ENCODE measurements at places on chromosomes 2 and 18.

DNA sequence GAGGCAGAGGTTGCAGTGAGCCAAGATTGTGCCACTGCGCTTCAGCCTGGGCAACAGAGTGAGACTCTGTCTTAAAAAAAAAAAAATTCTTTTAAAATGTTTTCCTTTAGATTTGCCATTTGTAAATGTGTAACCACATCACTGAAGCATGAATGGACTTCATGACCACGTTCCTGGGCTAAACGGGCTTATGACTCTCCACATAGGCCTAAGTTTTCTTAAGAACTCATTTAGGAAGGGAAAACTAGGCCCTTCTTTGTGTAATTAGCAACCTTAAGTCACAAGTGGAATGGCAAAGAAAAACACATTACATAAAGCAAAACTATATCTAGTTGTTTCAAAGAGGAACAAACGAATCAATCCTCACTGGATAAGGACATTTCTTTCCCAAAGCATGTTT is 99.5 kb downstream of the MEIS1 start:
- no peak for DNase-seq

GRCh38 chr18:43635397-43635796 is 358.1 kb upstream of the SYT4 start:
- no peak for DNase-seq

DNA sequence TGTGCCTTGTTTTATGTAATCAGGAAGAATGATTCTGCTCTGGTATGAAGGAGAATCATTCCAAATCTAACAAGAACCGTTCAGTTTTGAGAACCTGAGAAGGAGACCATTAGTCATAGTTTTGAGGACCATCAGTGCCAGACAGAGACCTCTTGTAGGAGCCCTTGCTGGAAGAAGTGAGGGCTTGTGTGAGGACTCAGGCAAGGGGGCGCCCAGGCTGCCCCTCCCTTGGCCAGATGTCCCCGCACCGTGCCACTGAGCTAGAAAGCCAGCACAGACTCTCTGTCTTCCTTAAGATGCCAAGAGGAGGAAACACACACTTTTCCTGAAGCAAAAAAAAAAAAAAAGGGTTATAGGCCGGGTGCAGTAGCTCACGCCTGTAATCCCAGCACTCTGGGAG is 55.7 kb upstream of the SLC39A10 start:
- no peak for DNase-seq

- peak; percentile 97 for DNase-seq
Measured at GRCh38 chr2:37776487-37776886, 105.0 kb upstream of the CDC42EP3 start.

DNA sequence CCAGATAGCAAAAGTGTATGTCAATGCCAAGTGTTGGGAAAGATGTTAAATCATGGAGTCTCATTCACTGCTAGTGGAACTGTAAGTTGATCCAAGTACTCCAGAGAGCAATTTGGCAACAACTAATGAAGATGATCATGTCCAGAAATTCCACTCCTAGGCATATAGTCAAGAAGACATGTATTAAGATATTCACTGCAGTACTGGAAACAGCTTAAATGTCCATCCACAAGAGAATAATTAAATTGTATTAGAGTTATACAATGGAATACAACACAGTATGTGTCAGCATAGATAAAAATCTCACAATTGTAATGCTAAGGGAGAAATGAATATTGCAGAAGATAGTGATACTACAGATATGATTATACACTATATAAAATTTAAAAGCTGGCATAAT is 15.2 kb upstream of the LBH start:
- no peak for DNase-seq

- DNase-seq: no peak
Measured at GRCh38 chr2:95165030-95165370, 609 bp upstream of the ZNF2 start.

DNA sequence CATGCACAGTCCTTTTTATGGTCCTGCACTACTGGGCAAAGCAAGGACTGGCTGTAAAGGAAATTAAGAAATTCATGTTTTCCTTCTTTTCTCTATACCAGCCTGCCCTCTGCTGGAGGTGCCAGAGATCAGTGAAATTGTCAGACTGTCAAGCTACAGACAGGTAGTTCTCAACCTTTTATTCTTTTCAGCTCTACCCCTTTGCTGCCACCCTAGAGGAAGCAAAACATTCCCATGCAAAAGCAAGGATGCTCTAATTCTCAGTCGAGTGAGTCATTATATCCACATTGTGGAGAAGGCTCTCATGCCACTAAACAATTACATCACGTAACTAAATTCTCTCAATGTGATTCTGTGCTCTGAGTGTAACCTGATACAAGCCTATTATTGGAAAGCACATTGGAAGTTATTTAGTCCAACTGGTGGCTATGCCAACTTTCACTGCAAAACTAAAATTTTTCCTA is 25.0 kb upstream of the RAPGEF4 start:
- DNase-seq: peak; percentile 83

DNA sequence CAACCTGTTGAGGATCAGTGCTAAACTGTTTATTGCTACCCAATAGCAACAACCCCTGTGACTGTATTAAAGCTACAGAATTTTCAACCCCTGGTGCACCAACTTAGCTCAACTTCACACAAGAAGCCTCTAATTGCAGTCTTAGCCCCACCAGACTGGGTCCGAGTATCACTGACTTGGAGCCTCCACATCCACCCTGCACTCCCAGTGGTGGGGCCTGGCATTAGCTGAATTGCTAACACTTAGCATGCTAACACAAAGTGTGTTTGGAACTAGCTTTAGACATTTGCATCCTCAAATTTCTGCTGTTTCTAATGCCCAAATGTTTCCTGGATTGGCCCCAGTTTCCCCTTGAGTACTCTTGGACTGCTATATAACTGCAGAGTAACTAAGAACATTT is 298.6 kb downstream of the AGPS start:
- DNase-seq: no peak

DNA sequence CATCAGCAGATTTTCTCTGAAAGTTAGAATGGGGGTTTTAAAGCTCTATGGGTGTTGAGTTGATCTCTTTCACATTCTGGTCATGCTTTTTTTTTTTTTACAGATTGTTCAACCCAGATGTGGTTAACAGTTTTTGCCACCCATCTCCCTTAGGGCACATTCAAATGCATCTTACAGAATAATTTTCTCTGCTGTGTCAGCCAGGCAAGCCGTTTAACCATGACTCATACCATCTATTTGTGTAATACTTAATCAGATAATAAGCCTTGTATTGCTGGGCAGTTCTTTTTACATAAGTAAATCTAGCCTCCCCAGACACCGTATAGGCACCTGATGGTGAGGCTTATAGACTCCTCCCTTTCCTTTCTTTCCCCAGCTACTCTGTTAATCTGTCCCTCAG is 62.0 kb downstream of the TGIF1 start:
- DNase-seq: peak; percentile 83

DNA sequence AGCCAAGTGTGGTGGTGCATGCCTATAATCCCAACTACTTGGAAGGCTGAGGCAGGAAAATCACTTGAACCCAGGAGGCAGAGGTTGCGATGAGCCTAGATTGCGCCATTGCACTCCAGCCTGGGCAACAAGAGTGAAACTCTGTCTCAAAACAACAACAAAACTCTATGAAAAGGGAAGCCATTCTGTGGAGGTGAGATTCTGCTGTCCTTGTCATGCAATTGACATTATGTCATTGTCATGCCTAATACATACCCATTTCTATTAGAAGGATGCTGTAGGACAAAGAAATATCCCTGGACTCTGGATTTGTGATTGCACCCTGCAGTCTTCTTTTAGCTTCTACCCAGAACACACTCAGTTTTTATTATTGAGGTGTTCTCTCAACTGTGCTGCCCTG is 8.6 kb downstream of the RASGRP3 start:
- no peak for DNase-seq

DNA sequence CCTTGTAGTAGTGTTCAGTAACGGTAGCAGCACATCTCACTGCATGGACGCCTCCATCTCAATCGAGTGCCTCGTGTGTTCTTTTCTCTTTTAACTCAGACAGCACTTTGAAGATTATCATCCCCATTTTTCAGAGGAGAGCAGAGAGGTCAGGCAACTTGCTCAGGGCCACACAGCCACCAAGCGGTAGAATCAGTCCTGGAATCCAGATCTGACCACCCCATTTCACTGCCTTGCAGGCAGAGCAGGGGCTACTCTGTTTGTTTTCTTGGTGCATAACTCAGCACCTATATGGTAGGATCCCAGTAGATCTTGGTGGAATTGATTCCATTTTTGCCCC is 129.5 kb downstream of the SMAD7 start:
- no peak for DNase-seq

GRCh38 chr18:76497021-76497420 is 2.0 kb upstream of the ZNF516 start:
- no peak for DNase-seq

- no peak for DNase-seq
Measured at GRCh38 chr2:43774617-43775016, 778 bp downstream of the DYNC2LI1 start.

GRCh38 chr2:223654384-223654915 is 52.3 kb upstream of the SCG2 start:
- peak; percentile 67 for DNase-seq

DNA sequence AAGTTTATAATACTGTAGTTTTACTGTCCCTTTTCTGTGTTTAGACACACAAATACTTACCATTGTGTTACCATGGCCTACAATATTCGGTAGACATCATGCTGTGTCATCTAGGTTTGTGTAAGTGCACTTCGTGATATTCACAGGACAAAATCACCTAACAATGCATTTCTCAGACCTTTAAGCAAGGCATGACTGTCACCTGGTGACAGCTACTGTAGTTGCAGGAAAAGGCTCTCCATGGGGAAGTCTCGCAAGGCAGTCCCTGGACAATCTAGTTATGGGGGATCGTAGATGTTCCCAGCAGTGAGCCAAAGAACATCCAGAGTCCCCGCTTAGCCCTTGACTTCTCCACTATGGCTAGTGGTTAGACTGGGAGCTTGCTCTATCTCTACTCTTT is 73.1 kb downstream of the EIF2AK3 start:
- DNase-seq: no peak
